ENCODE measurements at places on chromosomes 6 and 20. TPM values are rescaled to one million over a fixed set of nuclear protein-coding genes. Genes with fewer than 3 reads are reported as not detected.

GRCh38 chr6:23929201-23929600 lies 196.8 kb upstream of the NRSN1 start:
- no peaks in the 10 kb centered on the region for H3K4me1 ChIP-seq
- peaks cover 4% of the 10 kb centered on the region for H3K36me3 ChIP-seq
- no peak for DNase-seq
- no peak overlapping the region for H3K4me3 ChIP-seq
- H3K27ac ChIP-seq = no peak overlapping the region

GRCh38 chr20:3068986-3069900 lies 2.2 kb upstream of the OXT start:
- peak; percentile 30 for DNase-seq
- H3K27me3 ChIP-seq = no peaks in the 10 kb centered on the region
- H3K36me3 ChIP-seq = no peaks in the 10 kb centered on the region
- H3K4me3 ChIP-seq = no peak overlapping the region
- peak overlapping the region; percentile 76 for H3K27ac ChIP-seq
- peaks cover 36% of the 10 kb centered on the region for H3K4me1 ChIP-seq

SIGLEC1 gene
- 0.62 TPM for total RNA-seq

PRKN gene
- 3.5 TPM for total RNA-seq

CASP8AP2 gene
- 51.2 TPM for total RNA-seq

C2 gene
- total RNA-seq = 4.3 TPM

STMND1 gene
- not detected for total RNA-seq

CHMP4B gene
- 57.5 TPM for total RNA-seq

DUSP15 gene
- not detected for total RNA-seq

Data from naive thymus-derived CD8-positive, alpha-beta T cell (primary cell).